ENCODE measurements at places on chromosomes 5 and 9.

DNA sequence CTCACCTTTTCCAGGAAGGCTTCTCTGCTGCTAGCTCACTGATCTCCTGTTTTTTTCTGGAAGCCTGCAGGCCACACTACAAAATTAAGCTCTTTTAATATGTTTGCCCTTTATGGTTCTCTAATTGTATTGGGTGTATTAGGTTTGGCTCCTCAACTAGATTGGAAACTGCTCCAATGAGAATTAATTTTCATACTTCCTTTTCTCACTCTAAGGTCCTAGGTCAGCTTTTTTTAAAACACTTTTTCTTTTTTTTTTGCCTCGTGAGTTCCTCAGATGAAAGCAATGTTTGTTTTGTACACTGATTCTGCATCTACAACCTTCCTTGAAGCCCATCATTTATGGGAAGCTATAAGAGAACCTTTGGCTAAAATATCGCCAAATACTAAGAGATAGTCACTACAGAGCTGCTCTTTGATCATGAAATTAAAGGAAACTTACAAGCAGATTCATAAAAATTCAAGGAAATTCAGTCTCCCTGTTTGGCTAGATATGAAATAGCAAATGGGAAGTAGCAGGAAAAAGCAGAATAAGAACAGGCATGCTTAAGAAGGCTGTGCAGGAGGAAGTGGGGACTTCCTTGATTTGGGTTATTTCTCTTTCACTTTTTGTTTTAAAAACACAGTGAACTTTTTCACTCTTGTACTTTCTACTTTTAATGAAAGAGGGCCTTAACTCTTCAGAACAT, 55.2 kb upstream of the FYB1 start:
- DNase-seq: no peak

DNA sequence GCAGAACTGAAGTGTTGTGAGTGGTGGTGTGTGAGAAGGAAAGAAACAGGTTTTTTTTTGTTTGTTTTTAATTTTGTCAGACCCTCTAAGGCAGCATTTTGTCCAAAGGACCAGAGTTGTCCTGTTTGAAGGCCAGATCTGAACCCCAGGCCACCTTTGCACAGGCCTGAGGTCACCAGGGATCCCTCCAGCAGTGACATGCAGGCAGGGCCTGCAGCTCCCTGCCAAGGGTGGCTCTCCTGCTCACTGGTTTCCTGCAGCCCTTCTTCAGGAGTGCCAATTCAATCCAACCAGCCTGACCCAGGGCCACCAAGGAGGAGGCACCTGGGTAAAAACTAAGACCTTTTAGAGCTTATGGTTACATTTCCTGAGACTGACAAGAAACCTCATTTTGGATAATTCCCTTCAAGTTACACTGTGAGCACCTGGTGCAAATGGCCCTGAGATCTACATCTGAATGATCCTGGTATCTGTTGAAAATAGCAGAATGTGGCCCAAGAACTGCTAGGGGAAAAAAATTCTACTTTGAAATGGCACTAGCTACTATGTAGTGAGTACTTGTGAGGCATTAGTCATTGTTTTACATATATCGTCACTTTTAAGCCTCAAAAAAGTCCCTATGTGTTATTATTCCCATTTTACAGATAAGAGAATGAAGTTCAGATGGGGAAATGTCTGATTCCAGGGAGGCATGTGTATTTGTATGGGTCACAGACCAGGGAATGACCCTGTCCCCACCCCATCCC, 33.5 kb upstream of the SMU1 start:
- no peak for DNase-seq

DNA sequence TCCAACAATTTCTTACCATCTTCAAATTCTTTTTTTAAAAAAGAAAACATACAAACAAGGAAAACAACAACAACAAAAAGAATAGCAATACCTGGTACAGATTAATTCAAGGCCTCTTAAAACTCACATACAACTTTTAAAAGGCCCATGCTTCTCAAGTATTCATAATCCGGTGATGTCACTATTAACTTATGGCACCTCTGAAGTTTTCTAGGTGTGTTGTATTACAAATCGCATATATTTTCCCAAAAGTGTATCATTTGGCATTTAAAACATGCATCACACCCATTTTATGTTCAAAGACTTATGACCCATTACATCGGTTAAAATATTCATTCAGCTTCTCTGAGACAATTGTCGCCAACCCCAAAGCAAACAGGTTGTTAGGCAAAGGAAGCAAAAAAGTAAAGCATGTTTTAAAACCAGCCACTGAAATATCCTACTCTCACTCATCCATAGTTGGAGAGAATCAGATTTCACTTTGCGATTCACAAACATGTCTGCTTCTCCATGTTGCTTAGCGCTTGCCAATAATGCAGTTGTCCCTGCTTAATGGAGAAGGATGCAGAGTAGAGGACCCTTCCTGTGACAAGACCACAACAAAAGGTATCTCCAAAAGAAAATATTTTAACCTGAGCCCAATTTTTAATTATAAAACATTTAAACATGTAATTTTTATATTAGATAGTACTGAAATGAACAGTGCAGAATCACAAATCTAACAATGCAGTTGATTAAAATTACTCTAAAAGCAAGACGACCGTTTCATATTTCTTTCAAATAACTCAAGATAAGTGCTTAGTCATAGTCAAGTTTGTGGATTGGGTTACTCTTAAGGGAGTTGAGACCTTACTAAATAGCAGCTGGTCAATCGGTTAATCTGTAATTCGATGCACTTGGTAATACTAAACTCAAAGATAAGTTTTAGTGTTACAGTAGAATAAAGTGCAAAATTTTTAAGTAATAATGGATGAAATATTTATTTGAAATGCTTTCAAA, 1.6 kb downstream of the SKP1 start:
- DNase-seq: no peak

- no peak for DNase-seq
These were observed 13.6 kb upstream of the CLK4 start for GRCh38 chr5:178640331-178641045.

GRCh38 chr5:83418356-83419321, 52.9 kb upstream of the VCAN start:
- DNase-seq: no peak

- no peak for DNase-seq
These were observed 69.6 kb upstream of the ALDH1B1 start for GRCh38 chr9:38322937-38323336.

GRCh38 chr5:43675357-43675756, 72.4 kb downstream of the NNT start:
- no peak for DNase-seq

GRCh38 chr5:157616785-157617184, 35.5 kb downstream of the SOX30 start:
- DNase-seq: no peak

- no peak for DNase-seq
These were observed 371.3 kb upstream of the RGMB start for GRCh38 chr5:98402130-98402529.

DNA sequence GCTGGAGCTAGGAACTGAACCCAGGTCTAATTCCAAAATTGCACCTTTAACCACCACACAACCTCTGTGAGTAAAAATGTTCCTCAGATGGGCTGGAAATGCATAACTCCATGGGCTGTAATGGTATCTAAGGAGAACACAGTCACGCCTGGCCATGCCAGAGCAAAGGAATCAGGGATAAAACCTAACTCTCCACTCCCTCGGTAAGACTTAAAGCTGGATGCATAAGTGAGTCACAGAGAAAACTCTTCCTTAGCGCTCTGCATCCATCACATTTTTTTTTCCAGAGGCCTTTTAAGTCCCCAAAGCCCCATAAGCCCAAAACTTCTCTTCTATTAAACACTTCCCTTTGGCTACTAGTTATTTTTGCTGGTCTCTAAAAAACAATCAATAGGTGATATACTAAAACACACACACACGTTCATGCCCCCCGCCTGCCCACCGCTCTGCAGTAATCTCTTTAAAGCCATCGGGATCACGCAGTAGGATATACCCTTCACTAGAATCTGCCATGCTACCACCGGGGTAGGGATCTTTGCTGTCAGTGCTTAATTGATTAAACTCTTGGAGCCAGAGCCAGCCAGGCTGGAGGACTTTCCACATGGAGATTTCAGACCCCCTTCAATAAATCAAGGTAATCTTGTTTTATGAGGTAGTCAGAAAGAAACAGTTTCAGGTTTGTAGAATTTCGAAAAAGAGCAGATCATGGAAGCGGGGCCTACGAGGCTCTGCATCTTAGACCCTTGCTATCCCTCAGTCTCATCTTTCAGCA, 212.9 kb downstream of the MAPKAP1 start:
- DNase-seq: no peak

GRCh38 chr5:89735082-89735481, 674.5 kb downstream of the CETN3 start:
- no peak for DNase-seq

DNA sequence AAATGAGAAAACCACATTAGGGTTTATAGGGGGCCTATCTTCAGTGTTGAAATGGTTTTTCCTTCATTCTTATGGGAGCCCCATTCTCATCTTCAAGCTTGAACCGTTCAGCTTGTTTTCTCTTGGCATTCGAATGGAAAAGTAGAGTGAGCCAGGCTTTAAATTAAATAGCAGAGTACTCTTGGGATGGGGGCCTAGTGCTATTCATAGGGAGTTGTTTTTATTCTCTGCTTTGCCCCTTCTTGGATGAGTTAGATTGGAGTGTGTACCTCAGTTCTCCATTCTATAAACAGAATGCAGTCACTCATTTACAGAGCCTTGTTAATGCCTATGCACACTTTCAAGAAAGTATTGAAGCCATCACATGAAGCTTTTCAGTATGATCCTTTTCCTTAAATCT, 127.9 kb downstream of the FAM170A start:
- DNase-seq: no peak

DNA sequence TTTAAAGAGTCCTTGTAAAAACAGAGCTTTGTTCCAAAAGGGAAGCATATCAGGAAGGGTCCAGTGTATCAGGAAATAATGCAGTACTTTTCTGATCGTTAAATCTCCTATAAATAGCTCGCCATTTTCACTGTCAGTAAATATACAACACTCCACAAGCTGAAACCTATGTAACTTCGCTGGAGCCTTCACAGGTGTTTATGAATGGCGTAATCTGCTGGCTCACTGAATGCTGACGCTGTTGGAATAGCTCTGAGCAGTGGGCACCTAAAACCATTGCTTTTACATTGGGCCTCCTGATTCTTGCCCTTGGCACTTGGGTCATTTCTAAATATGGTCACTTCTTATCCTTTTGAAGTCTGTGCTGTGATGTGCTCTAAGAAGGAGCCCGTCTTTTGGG, 4.3 kb downstream of the SHC3 start:
- DNase-seq: no peak

DNA sequence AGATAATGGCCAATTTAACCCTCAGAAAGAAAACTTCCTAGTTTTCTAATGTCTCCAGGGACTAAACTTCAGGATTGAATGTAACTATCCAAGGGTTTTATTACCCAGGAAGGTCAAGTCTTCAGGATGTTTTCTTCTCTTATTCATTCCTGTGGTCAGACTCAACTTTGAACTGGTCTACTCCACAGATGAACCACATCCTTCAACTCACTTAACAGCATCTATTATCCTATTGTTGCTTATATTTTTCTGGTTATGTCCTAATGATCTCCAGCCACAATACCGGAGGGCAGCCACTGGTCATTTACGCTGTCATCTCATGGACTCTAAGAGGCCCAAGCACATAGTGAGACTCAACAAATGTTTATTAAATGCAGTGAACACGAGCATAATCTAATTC, 47.2 kb upstream of the LIFR start:
- no peak for DNase-seq

DNA sequence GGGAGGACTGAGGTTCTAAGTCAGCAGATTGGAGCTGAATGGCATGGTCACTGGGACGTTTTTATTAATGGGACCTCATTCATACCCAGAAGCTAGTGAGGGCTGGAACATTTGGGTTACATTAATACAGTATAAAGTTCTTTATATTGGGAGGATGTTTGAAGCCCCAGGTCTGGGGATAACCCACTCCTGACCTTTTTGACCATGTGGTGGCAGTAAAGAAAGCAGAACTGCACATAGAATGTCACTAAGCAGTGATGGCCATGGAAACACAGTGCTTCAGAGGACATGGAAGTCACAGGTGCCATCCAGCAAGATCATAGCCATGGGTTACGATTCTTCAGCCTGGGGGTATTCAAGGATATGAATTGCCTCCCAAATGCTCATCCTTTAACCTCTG, 176.0 kb downstream of the ATP10B start:
- no peak for DNase-seq

GRCh38 chr5:43386960-43387362, 25.2 kb downstream of the CCL28 start:
- no peak for DNase-seq

DNA sequence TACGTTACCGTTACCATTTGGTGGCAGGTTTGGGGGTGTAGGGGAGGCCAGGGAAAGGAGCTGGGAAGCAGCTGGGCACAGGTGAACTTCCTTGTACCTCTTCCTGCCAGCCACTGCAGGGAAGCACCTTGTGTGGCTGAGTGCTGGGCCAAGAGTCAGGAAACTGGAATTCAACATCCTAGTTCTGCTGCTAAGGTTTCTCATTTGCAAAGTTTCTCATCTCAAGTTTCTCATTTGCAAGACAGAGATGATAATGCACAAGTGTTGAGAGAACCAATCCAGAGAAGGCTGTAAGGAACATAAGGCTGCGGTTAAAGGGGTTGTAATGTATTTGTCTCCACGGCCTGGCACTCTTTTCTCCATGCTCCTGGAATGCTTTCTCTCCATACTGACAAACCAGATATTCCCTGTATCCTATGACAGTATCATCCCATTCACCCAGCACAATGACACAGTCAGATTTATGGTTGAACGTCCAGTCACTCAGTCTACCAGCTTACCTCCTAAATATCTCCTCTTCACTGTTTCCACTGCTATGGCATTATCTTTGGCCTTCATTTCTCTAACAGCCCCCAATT, 33.6 kb upstream of the LARP1 start:
- no peak for DNase-seq

- DNase-seq: no peak
These were observed 1798.9 kb downstream of the MAT2B start for GRCh38 chr5:165304193-165304827.
